Transverse colon (tissue), 4 donors: ENCODE measurements at places on chromosomes 11 and 22. TPM values are rescaled to one million over a fixed set of nuclear protein-coding genes. Genes with fewer than 3 reads are reported as not detected.

DNA sequence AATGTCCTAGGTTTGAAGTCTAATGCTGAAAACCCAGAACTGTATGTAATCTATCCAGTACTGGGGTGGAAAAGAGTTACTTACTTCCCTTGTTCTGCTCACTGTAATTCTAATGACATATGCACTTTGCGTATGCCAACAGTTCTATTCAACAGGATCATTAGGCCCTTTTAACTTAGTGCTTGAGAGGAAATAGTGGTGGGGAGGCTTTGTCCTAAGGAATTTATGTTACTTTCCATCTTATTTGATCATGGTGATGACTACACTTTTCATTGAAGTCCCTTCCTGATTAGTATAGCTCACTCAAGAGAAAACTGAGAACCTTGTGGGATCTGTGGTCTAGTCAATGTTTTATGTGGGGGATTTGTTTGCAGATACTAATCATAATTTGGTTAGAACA lies 348.2 kb downstream of the GUCY1A2 start:
- DNase-seq = no peak
- no peaks in the 10 kb centered on the region for H3K36me3 ChIP-seq
- no peak overlapping the region for H3K4me3 ChIP-seq
- no peaks in the 10 kb centered on the region for H3K27me3 ChIP-seq

GRCh38 chr22:23579870-23580575 lies at the start of gene IGLL1:
Gene IGLL1, minus strand, starts transcription at chr22:23580290. Its CDS starts 100 bp downstream, at chr22:23580190.
- H3K4me3 ChIP-seq = no peak within 1 kb of the TSS
- no peaks in the 10 kb centered on the region for H3K27me3 ChIP-seq
- no peaks in the 10 kb centered on the region for H3K36me3 ChIP-seq
- no peak within 1 kb of the TSS for H3K27ac ChIP-seq
- no peak for DNase-seq
- H3K4me1 ChIP-seq = no peaks in the 10 kb centered on the region

DNA sequence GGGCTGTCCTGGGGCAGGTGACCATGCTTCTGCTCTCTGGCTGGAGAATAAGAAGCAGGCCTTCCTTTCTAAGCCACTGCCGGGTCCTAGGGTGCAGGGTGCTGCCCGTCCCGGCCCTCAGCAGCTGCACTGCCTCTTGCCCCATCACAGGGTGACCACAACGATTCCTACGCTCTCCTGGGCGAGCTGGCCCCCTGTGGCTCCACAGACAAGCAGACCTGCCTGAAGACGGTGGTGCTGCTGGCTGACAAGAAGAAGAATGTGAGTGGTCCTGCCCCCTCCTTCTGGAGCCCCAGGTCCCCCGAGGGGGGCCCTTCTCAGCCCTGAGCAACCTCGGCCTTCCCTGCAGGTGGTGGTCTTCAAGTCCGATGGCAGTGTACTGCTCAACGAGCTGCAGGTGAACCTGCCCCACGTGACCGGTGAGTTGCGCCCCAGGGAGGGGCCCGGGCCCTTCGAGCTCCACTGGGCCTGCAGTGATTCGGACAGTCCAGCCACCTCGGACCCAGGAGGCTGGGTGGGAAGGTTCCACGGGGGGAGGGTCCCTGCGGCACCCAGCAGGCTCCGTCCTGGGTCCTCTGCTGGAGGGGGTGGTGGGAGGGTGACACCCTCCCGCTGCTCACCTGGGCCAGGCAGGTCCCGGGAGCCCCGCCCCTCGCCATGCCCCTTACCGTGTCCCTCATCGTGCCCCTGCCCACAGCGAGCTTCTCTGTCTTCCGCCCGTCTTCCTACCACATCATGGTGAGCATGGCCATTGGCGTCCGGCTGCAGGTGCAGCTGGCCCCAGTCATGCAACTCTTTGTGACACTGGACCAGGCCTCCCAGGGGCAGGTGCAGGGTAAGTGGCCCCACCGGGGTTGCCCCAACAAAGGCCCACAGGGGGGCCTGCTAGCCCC lies 8.3 kb downstream of the MUC2 start:
- no peak overlapping the region for H3K27ac ChIP-seq
- peaks cover 3% of the 10 kb centered on the region for H3K27me3 ChIP-seq
- no peaks in the 10 kb centered on the region for H3K36me3 ChIP-seq
- DNase-seq = no peak
- H3K4me1 ChIP-seq = no peaks in the 10 kb centered on the region

DNA sequence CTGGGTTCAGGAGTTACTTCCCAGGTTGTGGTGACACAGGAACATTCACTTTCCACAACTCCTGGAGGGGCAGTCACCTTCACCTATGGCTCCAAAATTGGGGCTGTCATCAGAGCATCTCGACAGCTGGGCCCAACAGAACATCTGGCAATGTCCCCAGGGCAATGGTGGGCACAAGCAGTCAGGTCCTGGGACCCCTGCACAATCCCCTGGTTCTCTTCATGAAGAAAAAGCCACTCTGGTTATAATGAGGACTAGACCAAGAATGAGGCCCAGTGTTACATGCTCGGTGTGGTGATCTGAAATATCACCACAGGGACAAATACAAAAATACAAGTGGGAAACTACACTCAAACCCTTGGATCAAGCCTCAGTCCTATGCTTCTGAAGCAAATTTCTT lies 89.0 kb upstream of the VPREB1 start:
- H3K4me3 ChIP-seq = no peak overlapping the region
- no peak for DNase-seq
- no peaks in the 10 kb centered on the region for H3K36me3 ChIP-seq
- H3K4me1 ChIP-seq = no peaks in the 10 kb centered on the region

DNA sequence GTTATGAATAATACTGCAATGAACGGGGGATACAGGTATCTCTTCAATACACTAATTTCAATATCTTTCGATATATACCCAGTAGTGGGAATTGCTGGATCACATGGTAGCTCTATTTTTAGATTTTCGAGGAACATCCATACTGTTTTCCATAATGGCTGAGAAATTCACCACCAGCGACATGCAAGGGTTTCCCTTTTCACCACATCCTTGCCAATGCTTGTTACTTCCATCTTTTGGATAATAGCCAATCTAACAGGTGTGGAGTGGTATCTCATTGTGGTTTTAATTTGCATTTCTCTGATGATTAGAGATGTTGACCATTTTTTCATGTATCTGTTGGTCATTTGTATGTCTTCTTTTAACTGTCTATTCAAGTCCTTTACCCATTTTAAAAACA lies 5.9 kb downstream of the IL10RA start:
- peaks cover 10% of the 10 kb centered on the region for H3K27me3 ChIP-seq
- no peak overlapping the region for H3K4me3 ChIP-seq
- no peaks in the 10 kb centered on the region for H3K36me3 ChIP-seq
- peaks cover 3% of the 10 kb centered on the region for H3K4me1 ChIP-seq

- no peak overlapping the region for H3K4me3 ChIP-seq
- H3K4me1 ChIP-seq = peaks cover 31% of the 10 kb centered on the region
- H3K36me3 ChIP-seq = no peaks in the 10 kb centered on the region
- no peaks in the 10 kb centered on the region for H3K27me3 ChIP-seq
Observed at GRCh38 chr22:33832558-33833151, 87.6 kb downstream of the LARGE1 start.

- no peaks in the 10 kb centered on the region for H3K27me3 ChIP-seq
- no peak for DNase-seq
- no peaks in the 10 kb centered on the region for H3K4me1 ChIP-seq
- H3K36me3 ChIP-seq = no peaks in the 10 kb centered on the region
- no peak overlapping the region for H3K4me3 ChIP-seq
Observed at GRCh38 chr11:9344061-9344680, 29.8 kb upstream of the TMEM41B start.

DNA sequence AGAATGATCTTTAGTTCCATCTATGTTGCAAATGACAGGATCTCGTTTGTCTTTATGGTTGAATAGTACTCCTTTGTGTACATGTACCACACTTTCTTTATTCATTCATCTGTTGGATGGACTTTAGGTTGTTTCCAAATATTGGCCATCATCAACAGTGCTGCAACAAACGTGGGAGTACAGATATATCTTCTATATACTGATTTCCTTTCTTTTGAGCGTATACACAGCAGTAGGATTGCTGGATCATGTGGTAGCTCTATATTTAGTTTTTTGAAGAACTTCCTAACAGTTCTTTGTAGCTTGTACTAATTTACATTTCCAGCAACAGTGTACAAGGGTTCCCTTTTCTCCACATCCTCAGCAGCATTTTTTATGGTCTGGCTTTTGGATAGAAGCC lies 407.5 kb upstream of the ANO5 start:
- no peaks in the 10 kb centered on the region for H3K36me3 ChIP-seq
- H3K4me3 ChIP-seq = no peak overlapping the region
- H3K27me3 ChIP-seq = no peaks in the 10 kb centered on the region
- H3K4me1 ChIP-seq = no peaks in the 10 kb centered on the region
- no peak for DNase-seq

- no peaks in the 10 kb centered on the region for H3K27me3 ChIP-seq
- no peaks in the 10 kb centered on the region for H3K36me3 ChIP-seq
- no peak overlapping the region for H3K27ac ChIP-seq
- H3K4me3 ChIP-seq = no peak overlapping the region
- DNase-seq = no peak
- no peaks in the 10 kb centered on the region for H3K4me1 ChIP-seq
Observed at GRCh38 chr11:133692126-133692934, 153.0 kb downstream of the SPATA19 start.

GRCh38 chr11:123438131-123438627 lies 8.1 kb downstream of the GRAMD1B start:
- H3K36me3 ChIP-seq = no peaks in the 10 kb centered on the region
- no peak overlapping the region for H3K4me3 ChIP-seq
- no peaks in the 10 kb centered on the region for H3K4me1 ChIP-seq
- DNase-seq = no peak

GRCh38 chr11:106503901-106504300 lies 426.4 kb downstream of the AASDHPPT start:
- no peaks in the 10 kb centered on the region for H3K4me1 ChIP-seq
- DNase-seq = no peak
- no peak overlapping the region for H3K4me3 ChIP-seq
- no peaks in the 10 kb centered on the region for H3K27me3 ChIP-seq
- no peak overlapping the region for H3K27ac ChIP-seq
- H3K36me3 ChIP-seq = no peaks in the 10 kb centered on the region

DNA sequence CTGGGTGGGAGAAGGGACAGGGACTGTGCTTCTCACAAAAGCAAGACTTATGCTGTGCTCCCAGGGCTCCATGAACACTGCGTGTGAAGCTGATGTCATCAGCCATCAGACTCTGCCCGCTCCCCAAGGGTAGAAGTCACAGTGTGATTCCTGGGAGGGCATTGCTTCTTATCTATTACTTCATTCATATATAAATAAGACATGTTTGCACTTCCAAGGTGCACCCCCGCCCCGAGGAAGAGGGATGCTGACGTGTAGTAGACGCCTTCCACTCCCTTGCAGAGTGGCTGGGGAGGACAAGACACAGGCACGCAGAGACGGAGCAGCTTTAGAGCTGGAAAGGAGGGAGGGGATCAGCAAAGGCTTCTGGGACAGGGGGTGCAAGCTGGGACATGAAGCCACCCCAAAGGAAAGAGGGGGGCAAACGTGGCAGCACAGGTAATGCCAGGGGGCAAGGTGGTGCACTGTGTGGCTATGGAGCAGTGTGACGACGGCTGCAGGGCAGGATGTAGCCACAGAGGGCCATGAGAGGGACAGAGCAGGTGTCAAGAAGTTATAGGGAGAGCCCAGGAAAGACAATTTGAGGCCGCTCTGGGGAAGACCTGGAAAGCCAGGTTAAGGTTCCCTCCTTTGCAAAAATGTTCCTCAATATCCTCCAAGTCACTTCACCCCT lies 558.5 kb downstream of the MN1 start:
- DNase-seq = no peak
- H3K27me3 ChIP-seq = peaks cover 3% of the 10 kb centered on the region
- H3K27ac ChIP-seq = no peak overlapping the region
- no peaks in the 10 kb centered on the region for H3K36me3 ChIP-seq
- H3K4me1 ChIP-seq = peaks cover 4% of the 10 kb centered on the region
- H3K4me3 ChIP-seq = no peak overlapping the region

DNA sequence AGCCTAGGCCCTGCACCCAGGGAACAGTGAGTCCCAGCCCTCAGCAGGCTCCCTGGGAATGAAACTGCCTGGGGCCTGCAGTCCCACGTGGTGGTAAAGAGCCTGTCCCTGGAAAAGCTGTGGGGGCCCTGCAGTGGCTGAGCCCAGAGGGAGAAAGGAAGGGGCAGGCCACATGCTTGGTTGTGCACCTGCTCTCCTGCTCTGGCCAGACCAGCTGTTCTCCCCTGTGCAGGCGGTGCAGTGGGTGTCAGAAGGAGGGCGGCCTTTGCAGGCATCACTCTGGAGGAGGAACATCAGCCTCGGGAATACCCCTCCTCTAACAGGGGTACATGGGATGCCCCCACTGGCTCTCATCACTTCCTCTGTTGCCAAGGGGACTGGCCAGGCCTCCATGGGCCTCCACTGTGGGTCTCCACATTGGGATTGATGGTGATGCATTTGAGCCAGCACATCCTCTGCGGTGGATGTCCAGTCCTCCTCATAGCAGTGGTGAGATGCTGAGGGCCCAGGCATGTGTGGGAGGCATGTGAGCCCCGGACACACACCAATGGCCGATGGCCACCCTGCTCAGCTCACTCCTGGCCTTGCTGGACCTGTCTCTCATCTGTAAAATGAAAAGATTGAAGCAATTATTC lies 690.4 kb downstream of the BRD1 start:
- no peak for DNase-seq
- no peak overlapping the region for H3K27ac ChIP-seq
- H3K4me3 ChIP-seq = no peak overlapping the region
- H3K36me3 ChIP-seq = no peaks in the 10 kb centered on the region

DNA sequence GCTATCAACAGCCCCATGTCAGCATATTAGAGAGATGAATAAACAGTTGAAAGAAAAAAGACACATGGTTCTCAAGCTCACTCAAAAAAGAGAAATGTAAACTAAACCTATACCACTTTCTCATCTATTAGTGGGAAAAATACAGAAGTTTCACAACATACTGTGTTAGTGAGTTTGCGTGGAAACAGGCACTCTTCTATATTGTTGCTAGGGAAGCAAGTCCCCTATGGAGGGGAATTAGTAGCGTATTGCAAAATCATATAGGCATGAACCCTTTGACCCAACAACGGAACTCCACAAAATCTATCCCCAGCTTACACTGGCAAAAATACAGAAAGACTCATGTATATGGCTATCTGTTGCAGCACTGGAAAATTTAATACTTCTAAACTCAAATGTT lies 14.2 kb upstream of the RFPL2 start:
- H3K36me3 ChIP-seq = no peaks in the 10 kb centered on the region
- no peak overlapping the region for H3K27ac ChIP-seq
- peaks cover 4% of the 10 kb centered on the region for H3K27me3 ChIP-seq
- no peak overlapping the region for H3K4me3 ChIP-seq

DNA sequence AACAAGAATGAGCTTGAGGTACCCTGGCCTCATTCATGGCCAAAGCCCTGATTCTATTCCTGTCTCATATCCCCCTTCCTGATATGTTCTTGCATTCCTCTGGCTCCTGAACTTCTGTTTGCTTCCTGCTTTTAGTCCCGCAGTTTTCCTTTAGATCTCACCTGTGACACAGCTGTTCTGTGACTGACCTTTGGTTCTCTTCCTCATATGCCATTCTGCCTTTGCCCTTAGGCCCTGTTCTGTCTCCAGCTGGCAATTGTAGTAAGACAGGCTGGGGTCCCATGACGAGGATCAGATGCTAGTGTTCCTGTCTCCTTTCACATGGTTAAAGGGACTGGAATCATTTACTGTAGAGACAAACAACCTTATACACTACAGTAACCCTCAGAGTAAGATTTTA lies 59.0 kb upstream of the PDE3B start:
- peak; percentile 50 for DNase-seq
- no peaks in the 10 kb centered on the region for H3K27me3 ChIP-seq
- no peak overlapping the region for H3K4me3 ChIP-seq
- H3K4me1 ChIP-seq = peaks cover 23% of the 10 kb centered on the region

MS4A15 gene
- total RNA-seq = not detected

NPAS4 gene
- total RNA-seq = not detected

CARD16 gene
- not detected for total RNA-seq

CHADL gene
- total RNA-seq = 5.1 TPM

KCNK4 gene
- 0.27 TPM for total RNA-seq

TLCD5 gene
- not detected for total RNA-seq

TRIM6 gene
- 0.79 TPM for total RNA-seq
